ENCODE measurements at places on chromosomes 2 and 18.
A peak's percentile ranks its signal among the peaks of the same experiment; 100 is the strongest.

DNA sequence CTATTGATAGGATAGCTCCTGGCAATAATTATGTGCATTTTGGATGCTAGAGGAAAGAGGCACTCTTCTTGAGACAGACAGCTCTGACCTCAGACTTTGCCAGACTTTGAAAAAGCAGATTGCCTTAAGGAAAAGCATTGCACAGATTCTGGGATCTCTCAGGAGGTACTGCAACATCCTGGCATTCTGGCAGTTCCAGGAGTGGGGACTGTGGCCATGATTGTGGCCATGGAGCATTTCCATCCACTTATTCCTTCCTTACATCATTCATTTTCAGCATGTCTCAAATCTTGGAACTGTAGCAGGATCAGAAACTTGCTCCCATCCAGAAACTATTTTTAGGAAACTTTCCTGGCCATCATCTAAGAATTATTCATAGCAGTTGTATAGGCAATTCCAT, 144.9 kb upstream of the FOSL2 start:
- no peak for DNase-seq

DNA sequence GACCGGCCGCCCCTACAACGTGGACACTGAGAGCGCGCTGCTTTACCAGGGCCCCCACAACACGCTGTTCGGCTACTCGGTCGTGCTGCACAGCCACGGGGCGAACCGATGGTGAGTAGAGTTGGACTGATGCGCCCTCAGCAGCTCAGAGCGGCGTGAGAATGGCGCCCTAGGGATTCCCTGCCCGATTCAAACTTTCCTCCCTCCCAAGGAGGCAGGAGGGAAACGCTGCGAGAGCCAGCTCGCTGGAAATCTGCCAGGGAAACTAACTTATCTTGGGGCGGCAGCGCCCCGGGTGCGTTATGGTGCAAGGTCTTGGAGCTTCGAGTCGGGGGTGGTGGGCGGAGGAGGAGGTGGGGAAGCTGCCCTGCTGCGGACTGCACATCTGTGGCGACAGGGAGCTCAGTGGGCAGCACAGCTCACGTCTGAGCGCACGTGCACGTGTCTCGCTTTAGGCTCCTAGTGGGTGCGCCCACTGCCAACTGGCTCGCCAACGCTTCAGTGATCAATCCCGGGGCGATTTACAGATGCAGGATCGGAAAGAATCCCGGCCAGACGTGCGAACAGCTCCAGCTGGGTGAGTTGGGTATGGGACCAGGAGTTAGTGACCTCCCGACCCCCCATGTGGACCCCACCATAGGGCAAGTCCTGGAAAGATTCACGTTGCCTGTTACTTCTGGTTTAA, 697 bp downstream of the ITGA4 start:
- DNase-seq = peak; percentile 46

DNA sequence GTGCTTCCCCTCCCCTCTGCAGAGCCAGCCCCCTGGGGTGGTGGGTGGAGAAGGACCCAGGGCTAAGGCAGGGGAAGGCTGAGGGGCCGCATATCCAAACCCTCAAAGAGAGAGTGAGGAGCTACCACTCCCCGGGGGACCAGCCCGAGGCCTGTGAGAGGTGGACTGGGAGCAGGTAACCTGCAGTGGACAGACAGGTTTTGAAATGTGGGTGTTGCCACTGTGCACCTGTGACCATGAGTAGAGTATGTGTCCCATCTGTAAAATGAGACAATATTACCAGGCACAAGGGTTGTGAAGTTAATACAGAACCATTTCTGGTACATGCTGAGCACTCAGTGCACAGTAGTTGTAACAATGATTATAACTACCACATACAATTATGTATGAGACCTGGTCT, 51.2 kb upstream of the POMC start:
- peak; percentile 33 for DNase-seq

GRCh38 chr2:96146153-96146880, 1.1 kb upstream of the DUSP2 start:
- DNase-seq = peak; percentile 86

DNA sequence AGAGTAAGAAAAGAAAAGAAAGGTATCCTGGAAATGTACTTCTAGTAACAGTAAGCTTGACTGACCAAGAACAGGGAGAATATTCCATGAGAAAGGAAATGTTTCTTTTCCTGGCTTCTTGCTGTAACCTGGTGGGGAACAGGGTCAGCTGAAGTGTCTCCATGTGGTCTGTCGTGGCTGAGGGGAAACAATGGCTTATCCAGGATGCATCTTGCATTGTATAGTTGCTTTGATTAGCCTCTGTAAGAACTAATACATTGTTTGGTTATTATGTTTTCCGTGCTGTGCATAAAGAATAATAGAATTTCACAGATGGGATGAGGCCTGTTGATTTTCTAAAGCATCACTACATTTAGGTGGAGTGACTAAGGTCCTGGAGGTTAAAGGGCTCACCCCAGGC, 4.9 kb downstream of the CREG2 start:
- no peak for DNase-seq

DNA sequence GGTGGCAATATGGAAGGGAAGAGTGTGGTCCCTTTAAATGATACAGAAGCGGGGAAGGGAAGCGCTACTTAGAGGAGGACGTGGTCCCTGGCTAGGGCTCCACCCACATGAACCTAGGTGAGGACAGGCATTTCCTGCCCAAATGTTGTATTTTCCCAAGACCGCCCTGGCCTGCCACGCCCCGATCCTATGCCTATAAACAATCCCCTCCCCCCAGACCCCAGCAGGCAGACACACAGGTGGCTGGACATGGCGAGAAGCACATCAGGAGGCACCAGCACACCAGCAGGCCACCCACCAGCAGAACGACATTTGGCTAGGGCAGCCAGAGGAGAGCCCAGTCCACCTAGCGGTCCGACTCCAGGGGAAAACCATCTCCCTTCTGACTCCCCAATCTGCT, 47.2 kb downstream of the METTL8 start:
- no peak for DNase-seq

DNA sequence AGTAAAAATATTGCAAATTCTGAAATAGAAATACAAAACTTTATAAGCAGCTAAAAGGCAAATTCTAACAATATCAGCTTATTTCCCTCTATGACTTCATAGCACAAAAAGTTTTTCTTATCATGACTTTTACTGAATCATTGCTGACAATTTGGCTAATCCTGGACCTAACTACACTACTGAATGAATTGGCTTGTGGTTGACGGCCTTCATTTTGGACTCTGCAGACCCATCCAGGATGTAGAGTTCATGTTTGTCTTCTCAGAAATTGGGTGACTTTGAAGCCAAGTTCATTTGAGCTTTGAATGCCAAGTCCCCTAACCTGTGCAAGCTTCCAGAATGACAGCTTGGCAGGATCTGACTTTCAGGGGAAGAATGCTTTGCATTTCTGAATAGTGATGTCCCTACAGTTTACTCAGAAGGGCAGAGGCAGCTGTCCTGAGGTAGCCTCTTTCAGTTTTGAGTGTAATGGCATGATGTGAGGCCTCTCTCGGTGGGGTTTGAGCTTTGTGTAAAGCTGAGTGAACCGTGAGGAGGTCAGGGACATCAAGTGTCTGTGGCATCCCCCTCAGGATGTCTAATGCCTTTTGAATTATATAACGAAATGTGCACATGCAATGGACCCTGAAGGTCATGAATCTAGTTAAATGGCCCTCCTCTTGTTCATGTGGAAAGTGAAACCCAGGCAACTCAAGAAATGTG, 48.0 kb downstream of the EFEMP1 start:
- DNase-seq = peak; percentile 20

DNA sequence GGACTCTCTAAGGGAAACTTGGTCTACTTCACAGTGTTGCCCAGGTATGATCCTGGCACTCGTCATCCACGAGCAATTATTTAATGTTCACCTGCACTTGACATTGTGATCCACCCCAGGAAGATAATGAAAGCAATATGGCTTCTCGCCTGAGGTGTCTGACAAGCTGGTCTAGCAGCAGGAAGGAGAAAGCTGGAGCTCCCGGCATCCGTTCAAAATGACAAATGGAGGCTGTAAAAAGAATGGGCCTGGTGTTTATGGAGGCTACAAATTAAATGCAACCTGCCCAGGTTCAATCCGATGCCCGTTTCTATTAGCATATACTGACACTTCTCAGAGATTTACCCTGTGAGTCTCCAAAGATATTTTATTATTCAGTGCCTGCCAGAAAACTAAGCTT, 317.6 kb downstream of the CTNNA2 start:
- DNase-seq = peak; percentile 5

DNA sequence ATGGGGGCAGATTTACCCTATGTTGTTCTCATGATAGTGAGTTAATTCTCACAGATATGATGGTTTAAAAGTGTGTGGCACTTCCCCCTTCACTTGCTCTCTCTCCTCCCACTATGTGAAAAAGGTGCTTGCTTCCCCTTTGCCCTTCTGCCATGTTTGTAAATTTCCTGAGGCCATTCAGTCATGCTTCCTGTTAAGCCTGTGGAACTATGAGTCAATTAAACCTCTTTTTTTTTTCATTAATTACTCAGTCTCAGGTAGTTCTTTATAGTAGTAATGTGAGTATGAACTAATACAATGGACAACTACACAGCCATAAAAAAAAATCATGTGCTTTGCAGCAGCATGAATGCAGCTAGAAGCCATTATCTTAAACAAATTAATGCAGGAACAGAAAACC, 118.5 kb downstream of the CALCRL start:
- DNase-seq = no peak

DNA sequence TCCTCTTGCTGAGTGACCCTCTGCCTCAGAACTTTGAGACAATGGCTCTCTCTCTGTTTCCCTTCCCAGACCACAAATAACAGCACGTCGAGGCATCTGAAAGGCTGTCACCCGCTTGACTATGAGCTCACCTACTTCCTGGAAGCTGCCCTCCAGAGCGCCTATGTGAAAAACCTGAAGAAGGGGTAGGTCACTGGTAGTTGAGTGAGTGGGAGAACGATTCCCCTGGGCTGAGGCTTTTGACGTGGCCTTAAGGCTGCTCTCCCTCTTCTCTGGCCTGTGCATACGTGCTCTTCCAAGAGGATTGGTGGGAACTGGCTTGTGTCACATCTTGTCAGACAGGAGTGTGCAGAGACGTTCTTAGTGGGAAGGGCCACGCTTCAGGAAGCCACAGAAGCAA, 63.1 kb upstream of the MCFD2 start:
- DNase-seq = no peak

GRCh38 chr18:468955-469790, 31.3 kb downstream of the COLEC12 start:
- DNase-seq = peak; percentile 61
